ENCODE measurements at places on chromosomes 6 and 20.

DNA sequence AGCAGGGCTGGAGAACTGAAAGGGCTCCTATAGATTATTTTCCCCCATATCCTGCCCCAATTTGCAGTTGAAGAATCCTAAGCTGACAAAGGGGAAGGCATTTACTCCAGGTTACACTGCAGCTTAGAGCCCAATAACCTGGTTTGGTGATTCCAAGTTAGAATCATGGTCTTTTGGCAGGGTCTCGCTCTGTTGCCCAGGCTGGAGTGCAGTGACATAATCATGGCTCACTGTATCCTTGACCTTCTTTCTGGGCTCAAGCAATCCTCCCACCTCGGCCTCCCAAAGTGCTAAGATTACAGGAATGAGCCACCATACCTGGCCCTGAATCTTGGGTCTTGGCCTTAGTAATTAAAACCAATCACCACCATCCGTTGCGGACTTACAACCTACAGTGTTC is 1.0 kb upstream of the MMP9 start:
- no peak for DNase-seq

GRCh38 chr6:56495654-56496053 is 147.0 kb downstream of the DST start:
- H3K4me1 ChIP-seq, result no peaks in the 10 kb centered on the region
- H3K27ac ChIP-seq, result no peak overlapping the region
- no peak for DNase-seq
- no peaks in the 10 kb centered on the region for H3K27me3 ChIP-seq
- H3K4me3 ChIP-seq, result no peak overlapping the region

DNA sequence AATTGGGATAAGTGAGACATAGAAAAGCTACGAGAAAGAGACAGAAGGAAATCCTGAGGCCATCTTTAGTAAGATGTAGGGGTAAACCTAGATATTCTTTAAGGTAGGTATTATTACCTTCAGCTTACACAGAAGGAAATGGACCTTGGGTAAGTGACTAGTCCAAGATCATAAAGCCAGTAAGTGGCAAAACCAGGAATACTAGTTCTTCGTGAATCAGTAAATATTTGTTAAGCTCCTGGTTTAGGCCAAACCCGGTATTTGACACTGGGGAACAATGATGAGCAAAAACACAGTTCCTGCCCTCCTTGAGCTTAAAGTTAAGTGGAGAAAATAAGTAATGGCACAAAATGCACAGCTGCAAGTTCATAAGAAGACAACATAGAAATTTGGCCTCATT is 5.3 kb downstream of the TRIM39 start:
- no peak overlapping the region for H3K27ac ChIP-seq
- peaks cover 1% of the 10 kb centered on the region for H3K4me1 ChIP-seq
- DNase-seq, result no peak
- H3K27me3 ChIP-seq, result no peaks in the 10 kb centered on the region
- no peak overlapping the region for H3K4me3 ChIP-seq

- no peak overlapping the region for H3K27ac ChIP-seq
- H3K4me3 ChIP-seq, result no peak overlapping the region
- no peaks in the 10 kb centered on the region for H3K4me1 ChIP-seq
- no peaks in the 10 kb centered on the region for H3K36me3 ChIP-seq
- DNase-seq, result no peak
Observed at GRCh38 chr20:51647674-51648570, 105.4 kb upstream of the NFATC2 start.

DNA sequence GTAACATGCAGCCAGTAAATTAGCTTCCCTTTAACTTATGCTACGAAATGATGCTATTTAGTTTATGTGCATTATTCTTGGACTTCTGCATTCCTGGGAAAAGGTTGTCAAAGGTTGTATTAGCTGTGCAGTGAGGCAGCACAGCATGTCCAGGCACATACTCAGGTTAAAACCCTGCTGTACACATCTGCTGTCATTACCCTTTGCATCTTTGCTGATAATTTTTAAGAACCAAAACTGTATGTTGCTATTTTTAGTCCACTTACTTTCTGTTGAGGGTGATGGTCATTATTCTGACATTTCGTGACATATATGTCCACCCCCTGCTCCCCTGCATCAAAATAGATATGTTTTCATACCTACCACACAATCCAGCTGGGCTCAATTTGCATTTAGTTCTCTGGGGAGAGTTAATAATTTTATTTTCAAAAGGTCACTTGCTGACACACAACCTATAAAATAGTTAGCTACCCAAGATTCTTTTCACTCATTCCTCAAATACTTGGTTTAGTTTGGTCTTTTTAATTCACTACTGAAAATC is 142.5 kb upstream of the SPACA1 start:
- DNase-seq, result no peak
- no peaks in the 10 kb centered on the region for H3K4me1 ChIP-seq
- H3K27ac ChIP-seq, result no peak overlapping the region
- H3K27me3 ChIP-seq, result no peaks in the 10 kb centered on the region
- H3K36me3 ChIP-seq, result no peaks in the 10 kb centered on the region
- no peak overlapping the region for H3K4me3 ChIP-seq

DNA sequence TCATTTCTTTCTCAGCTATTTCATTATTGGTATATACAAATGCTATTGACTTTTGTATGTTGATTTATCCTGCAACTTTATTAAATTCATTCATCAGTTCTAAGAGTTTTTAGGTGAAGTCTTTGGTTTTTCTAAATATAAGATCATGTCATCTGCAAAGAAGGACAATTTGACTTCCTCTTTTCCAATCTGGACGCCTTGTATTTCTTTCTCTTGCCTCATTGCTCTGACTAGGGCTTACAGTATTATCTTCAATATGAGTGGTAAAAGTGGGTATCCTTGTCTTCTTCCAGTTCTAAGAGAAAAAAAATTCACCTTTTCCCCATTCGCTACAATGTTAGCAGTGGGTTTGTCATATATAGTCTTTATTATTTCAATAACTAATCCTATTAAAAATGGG is 38.0 kb downstream of the KIF16B start:
- H3K27ac ChIP-seq, result no peak overlapping the region
- H3K36me3 ChIP-seq, result no peaks in the 10 kb centered on the region
- no peak overlapping the region for H3K4me3 ChIP-seq
- DNase-seq, result no peak
- no peaks in the 10 kb centered on the region for H3K27me3 ChIP-seq
- no peaks in the 10 kb centered on the region for H3K4me1 ChIP-seq

DNA sequence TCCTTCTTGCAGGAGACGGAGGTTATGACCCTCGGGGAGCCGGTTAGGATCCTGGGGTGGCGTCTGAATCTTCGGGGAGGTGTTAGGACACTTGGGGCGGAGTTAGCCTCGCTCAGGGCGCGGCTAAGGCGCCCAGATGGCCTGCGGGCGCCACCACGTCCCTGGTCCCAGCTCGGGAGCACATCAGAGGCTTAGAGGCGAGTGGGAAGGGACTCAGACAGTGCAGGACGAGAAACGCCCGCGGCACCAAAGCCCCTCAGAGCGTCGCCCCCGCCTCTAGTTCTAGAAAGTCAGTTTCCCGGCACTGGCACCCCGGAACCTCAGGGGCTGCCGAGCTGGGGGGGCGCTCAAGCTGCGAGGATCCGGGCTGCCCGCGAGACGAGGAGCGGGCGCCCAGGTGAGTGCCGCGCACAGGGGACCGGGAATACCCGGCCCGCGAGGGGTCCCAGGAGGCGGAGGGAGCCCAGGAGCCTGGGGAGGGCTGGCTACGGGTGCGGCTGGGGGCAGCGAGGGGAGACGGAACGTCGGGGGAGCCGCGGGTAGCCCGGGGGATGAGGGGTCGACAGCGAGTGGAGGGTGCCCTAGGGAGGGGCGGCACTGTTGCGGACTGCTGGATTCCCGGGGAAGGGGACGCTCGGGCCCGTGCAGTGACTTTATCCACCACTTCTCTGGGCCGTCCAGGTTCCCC is at the start of gene HCK:
TSS of gene HCK (plus strand) at position 153 of the 688 bp plus-strand sequence.
- H3K4me1 ChIP-seq, result peaks cover 6% of the 10 kb centered on the region
- DNase-seq, result no peak
- peaks cover 18% of the 10 kb centered on the region for H3K27me3 ChIP-seq

DNA sequence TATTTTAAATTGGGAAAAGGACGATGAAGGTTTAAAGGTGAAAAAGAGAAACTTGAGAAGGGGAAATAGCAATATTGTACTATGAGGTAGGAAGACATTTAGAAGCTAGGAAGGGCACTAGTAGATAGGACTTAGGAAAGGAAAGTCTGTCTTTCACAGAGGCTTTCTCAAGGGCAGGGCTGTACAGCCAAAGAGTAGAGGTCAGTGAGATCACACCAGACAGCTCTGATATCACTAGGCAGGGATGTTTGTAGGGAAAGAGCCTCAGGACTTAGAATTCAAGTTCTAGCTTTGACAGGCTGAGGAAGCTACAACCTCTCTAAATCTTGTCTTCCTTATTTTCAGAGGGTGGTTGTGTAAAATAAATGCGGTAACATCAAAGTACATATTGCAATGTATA is 160.4 kb upstream of the SLC22A16 start:
- no peak overlapping the region for H3K27ac ChIP-seq
- no peak overlapping the region for H3K4me3 ChIP-seq
- no peaks in the 10 kb centered on the region for H3K27me3 ChIP-seq
- no peak for DNase-seq
- H3K4me1 ChIP-seq, result no peaks in the 10 kb centered on the region

DNA sequence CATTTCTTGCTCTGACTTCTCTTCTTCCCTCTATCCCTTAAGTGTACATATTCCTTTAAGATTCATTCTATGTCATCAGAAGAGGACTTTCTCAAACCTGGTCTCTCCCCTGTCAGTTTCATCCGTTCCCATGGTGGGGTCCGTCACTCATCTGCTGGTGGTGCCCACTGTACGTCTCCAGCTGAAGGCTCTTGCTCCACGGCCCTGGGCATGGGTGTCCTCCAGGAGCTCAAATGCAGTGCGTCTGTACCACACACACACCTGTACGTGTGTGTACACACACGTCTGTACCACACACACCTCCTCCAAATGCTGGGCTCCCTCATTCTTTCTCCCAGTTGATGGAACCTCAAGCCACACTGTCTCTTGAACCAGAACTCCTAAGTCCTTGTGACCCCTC is 85.6 kb downstream of the CAP2 start:
- H3K27me3 ChIP-seq, result no peaks in the 10 kb centered on the region
- DNase-seq, result no peak
- H3K36me3 ChIP-seq, result no peaks in the 10 kb centered on the region
- H3K4me1 ChIP-seq, result peaks cover 1% of the 10 kb centered on the region

DNA sequence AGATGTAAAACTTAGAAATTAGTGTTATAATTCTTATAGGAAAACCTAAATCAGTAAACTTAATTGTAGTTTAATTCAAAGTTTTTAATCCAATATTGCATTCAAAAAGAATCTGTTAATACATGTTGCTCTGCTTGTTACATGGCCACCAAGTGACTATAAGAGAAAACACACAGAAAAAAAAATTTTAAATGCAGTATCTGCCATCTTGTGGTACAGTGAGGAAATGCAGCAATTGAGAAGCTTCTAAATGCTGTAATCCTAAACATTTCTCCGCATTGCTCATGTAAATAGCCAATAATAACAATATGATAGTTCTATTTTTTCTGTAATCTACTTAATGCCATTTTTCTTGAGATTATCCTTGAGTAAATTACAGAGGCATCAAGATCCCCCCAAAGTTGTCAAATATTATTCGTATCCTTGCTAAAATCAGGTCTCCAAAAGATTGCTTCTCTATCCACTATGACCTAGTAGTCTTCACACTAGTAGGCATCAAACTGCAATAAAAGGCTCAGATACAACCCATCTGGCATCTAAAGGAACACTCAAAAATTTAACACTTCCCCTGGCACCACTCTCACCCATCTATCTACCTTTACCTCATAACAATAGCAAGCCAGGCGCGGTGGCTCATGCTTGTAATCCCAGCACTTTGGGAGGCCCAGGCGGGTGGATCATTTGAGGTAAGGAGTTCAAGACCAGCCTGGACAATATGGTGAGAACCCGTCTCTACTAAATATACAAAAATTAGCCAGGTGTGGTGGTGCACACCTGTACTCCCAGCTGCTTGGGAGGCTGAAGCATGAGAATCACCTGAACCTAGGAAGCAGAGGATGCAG is 34.6 kb downstream of the HDAC2 start:
- H3K27me3 ChIP-seq, result no peaks in the 10 kb centered on the region
- no peaks in the 10 kb centered on the region for H3K4me1 ChIP-seq
- peak; percentile 29 for DNase-seq

- H3K4me1 ChIP-seq, result peaks cover 1% of the 10 kb centered on the region
Observed at GRCh38 chr20:58056021-58056591, 172.3 kb downstream of the ANKRD60 start.

GRCh38 chr6:112177092-112177491 is 77.3 kb downstream of the LAMA4 start:
- H3K27me3 ChIP-seq, result no peaks in the 10 kb centered on the region
- no peak overlapping the region for H3K27ac ChIP-seq
- no peaks in the 10 kb centered on the region for H3K36me3 ChIP-seq
- H3K4me3 ChIP-seq, result no peak overlapping the region
- no peaks in the 10 kb centered on the region for H3K4me1 ChIP-seq
- DNase-seq, result no peak

- H3K4me3 ChIP-seq, result no peak overlapping the region
- H3K27ac ChIP-seq, result no peak overlapping the region
- H3K36me3 ChIP-seq, result peaks cover 3% of the 10 kb centered on the region
- no peak for DNase-seq
Observed at GRCh38 chr6:158039178-158039557, 57.5 kb downstream of the SYNJ2 start.

DNA sequence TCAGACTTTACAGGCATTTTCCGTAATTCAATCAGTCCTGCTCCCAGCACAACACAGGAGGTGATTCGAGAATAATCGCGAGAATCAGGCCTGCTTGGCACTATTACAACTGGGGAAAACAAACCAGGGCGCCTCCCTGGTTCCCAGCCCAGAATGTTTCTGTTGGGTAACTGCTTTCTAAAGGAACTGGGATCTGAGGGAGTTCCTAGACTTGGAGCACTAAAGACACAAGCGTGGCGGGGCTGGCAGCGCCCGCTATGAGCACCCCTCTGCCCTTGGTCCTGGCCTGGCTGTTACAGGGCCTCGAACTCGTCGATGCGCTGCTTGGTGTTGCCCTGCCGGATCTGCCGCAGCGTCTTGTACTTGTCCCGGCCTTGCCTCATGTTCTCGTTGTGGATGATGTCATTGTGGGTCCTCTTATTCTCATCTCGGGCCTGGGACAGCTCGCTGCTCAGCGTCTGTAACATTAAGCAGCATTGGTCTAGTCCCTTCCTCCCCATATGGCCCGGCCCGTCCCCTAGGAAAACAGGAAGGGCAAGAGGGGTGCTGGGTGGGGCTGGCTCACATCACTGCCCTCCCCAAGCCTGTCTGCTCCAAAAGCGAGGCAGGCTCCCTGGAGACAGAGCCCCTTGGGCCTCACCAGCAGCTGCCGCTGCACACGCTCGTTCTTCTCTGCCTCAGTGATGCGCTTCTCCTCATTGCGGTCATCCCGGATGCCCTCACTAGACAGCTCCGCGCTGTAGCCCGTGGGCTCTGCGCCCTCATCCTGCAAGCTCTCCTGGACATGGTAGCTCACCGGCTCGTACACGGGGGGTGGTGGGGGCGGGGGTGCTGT is 52.3 kb downstream of the EZR start:
- no peaks in the 10 kb centered on the region for H3K27me3 ChIP-seq
- H3K36me3 ChIP-seq, result peaks cover 63% of the 10 kb centered on the region
- H3K4me1 ChIP-seq, result no peaks in the 10 kb centered on the region
- no peak overlapping the region for H3K27ac ChIP-seq
- DNase-seq, result no peak
- no peak overlapping the region for H3K4me3 ChIP-seq

GRCh38 chr6:73579851-73580246 is 59.0 kb upstream of the EEF1A1 start:
- H3K4me1 ChIP-seq, result peaks cover 2% of the 10 kb centered on the region
- no peaks in the 10 kb centered on the region for H3K27me3 ChIP-seq
- no peak for DNase-seq
- peak overlapping the region; percentile 41 for H3K27ac ChIP-seq

GRCh38 chr20:24653306-24653705 is 183.9 kb downstream of the SYNDIG1 start:
- DNase-seq, result no peak
- H3K36me3 ChIP-seq, result no peaks in the 10 kb centered on the region
- no peaks in the 10 kb centered on the region for H3K27me3 ChIP-seq
- no peak overlapping the region for H3K4me3 ChIP-seq
- no peaks in the 10 kb centered on the region for H3K4me1 ChIP-seq

Data from iPS DF 6.9 (cell line).